ENCODE measurements at places on chromosomes 7 and 10.

DNA sequence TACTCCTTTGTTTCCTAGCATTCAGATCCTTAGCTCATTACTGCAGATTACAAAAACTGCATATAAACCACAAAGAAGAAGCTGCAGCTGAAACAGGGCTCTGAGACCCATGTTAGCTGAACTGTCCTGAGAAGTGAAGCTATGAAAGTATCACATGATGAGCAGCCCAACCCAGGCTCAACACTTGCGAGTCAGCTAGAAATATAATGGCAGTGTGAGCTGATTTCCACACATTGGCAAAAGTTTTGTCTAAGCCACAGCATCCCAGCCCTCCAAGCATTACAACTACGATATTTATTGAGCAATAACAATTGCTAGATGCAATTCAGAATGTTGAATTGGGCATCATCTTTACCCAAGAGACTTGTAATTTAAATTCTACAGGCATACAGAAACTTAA is 34.5 kb upstream of the SKAP2 start:
- no peak for DNase-seq

DNA sequence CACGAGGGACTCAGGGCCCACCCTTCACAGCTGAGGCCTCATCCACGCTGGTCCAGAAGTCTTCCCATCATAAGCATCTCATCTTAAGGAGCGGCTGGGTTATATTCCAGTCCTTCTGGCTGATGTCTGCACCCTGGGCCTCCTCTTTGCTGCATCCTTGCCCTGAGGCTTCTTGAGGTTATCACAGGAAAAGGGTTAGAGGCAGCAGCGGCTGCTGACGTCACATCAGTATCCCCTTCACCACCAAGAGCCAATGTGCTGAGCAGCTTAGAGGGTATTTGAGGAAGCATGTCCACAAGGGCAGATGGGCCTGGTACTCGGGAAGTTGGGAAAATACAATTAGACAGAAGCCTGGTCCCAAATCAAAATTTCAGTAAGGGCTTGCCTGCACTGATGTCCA is 125.1 kb downstream of the PLXNA4 start:
- no peak for DNase-seq

- DNase-seq = no peak
Observed at GRCh38 chr10:20993830-20994527, 96.9 kb upstream of the NEBL start.

DNA sequence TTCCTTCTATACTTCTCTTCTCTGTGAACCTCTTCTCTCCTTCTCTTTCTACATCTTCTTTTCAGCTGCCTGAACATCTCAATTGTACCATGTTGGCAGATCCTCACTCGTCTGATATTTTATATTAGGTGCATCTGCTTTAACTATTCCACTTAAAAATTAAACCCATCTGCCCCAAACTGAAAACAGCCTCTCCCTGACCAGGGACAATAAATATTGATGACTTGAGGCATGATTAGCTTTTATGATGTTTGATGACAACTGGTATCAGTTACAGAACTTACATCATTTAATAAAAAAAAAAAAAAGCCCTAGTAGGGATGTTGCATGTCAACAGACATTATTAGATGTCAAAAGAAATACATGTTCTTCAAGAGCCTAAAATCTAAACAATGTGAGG is 79.8 kb upstream of the HABP2 start:
- DNase-seq = no peak

DNA sequence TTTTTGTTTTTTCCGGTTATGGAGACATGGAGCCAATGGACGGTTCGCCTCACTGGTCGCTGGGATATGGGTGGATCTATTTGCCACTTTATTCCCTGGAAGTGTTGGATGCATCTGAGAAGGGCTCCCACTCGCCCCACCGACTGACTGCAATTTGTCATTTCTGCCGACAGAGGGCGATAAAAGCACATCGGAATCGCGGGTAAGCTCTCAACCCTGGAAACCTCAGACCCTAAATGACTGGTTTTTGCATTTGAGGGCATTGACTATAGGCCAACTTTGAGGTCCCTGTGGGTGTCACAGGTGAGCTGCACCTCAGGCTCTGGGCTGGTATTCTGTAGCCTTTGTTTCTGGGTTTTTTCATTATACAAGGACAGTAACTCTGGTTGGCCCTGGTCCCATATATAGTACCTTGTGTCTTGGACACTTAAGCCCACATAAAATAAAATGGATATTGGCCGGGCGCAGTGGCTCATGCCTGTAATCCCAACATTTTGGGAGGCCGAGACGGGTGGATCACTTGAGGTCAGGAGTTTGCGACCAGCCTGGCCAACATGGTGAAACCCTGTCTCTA is 11.9 kb upstream of the OPALIN start:
- DNase-seq = peak; percentile 60

All from K562 (cell line).